Spleen (tissue), 13 donors: ENCODE measurements at places on chromosomes 7 and 10. TPM values are rescaled to one million over a fixed set of nuclear protein-coding genes. Genes with fewer than 3 reads are reported as not detected.

DNA sequence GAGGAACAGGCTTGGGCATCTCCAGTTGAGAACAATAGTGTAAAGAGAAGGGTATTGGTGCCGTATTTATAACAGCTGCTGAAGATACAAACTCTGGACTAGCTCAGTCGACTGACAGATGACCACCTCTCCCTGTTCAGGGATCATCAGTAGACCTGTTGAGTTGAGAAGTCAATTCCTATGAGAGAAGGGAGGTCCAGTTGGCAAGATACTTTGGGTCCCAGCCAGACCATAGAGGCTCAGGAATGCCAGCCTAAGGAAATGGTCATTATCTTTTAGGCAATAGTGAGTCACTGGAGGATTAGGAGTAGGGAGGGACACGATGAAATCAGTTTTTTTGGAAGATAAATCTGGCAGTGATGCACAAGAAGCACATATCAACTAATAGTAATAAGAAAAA is 202.9 kb downstream of the TRIL start:
- no peaks in the 10 kb centered on the region for H3K36me3 ChIP-seq
- H3K27me3 ChIP-seq: no peaks in the 10 kb centered on the region
- no peak overlapping the region for H3K4me3 ChIP-seq
- H3K4me1 ChIP-seq: no peaks in the 10 kb centered on the region

- H3K27me3 ChIP-seq: no peaks in the 10 kb centered on the region
- no peak overlapping the region for H3K27ac ChIP-seq
- H3K4me1 ChIP-seq: no peaks in the 10 kb centered on the region
- DNase-seq: no peak
- H3K36me3 ChIP-seq: peaks cover 10% of the 10 kb centered on the region
- no peak overlapping the region for H3K4me3 ChIP-seq
These were observed 14.3 kb downstream of the BPGM start for GRCh38 chr7:134660961-134661376.

DNA sequence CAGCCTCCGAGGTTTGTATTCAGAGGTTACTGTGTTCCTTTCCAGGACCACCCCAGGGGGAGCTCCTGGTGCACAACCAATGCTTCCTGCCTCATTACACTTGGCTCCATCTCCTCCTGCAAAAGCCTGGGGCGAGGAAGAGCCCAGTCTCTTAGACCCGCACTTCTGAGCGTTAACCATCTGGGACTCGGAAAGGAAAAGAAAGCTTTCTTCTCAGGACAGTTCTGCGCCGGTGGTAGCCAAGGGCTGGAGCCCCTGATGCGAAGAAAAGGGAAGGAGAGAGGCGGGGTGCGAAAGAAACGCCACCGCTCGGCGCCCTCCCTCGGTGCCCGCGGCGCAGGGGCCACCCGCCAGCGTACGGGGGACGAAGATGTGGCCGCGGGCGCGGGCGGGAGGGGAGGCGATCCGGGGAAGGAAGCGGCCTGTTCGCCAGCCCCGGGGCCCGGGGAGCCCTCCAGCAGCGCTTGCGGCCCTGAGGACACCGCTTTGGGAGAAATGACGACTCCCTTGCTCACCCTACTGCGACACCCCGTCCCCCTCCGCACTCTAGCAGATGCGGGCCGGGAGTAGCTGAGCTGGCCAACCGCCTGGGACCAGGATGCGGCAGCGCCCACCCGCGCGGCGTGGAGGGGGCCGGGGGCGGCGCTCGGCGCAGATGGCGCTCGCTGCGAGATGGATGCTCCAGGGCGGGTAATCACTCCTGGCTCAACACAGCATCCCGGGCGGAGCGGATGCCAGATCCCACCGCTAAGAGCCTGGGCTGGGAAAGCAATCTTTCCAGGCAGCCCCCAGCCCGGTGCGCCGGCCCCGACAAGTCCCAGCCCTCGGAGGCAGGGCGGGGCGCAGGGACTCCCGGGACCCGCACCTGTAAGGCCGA is 1.3 kb downstream of the NRCAM start:
- peaks cover 73% of the 10 kb centered on the region for H3K27me3 ChIP-seq
- no peaks in the 10 kb centered on the region for H3K36me3 ChIP-seq
- peak overlapping the region; percentile 65 for H3K4me3 ChIP-seq

The GPR15LG gene
- not detected for total RNA-seq

DNA sequence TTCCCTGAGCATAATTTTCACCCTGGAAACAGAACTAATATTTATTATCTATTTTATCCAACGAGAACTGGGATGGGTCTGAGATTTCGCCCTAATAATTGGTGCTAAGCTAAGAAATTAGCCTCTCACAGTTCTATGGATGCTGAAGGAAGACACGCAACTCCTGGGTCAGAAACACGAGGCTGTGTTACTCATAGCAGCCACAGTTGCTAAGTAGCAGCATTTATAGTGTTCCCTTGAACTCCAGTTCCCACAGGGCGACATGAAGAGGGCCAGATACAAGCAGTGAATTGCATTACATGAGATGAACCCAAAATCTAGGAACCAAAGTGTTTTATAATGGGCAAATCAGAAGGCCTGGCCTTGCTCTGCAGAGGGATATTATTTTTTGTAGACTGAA is 109.8 kb upstream of the AGR3 start:
- no peaks in the 10 kb centered on the region for H3K27me3 ChIP-seq
- no peak overlapping the region for H3K27ac ChIP-seq
- H3K36me3 ChIP-seq: no peaks in the 10 kb centered on the region
- no peaks in the 10 kb centered on the region for H3K4me1 ChIP-seq
- H3K4me3 ChIP-seq: no peak overlapping the region

DNA sequence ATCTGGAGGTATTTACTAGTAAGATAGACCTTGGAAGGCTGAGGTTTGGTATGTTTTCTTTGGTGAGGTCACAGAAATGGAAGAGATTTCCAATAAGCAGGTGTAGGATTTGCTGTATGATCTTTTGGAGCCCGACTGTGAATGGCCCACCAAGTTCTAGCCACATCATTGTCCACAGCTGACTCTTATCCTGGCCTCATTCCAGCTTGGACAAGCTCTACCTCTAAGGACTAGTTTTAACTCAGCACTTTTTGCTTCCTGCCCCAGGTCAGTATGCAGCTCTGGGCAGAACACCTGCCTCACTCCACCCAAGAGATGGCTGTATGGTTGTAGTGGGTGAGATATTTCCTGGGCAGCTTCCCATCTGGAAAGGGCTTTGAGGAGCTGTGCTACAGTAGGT is 6.1 kb upstream of the CPA4 start:
- no peak overlapping the region for H3K27ac ChIP-seq
- DNase-seq: no peak
- H3K4me3 ChIP-seq: no peak overlapping the region
- no peaks in the 10 kb centered on the region for H3K4me1 ChIP-seq
- H3K36me3 ChIP-seq: no peaks in the 10 kb centered on the region

The WNT16 gene
- total RNA-seq: 0.39 TPM

- H3K4me1 ChIP-seq: peaks cover 3% of the 10 kb centered on the region
- H3K36me3 ChIP-seq: no peaks in the 10 kb centered on the region
- H3K27me3 ChIP-seq: no peaks in the 10 kb centered on the region
These were observed 335.8 kb downstream of the FRMD4A start for GRCh38 chr10:13994932-13995331.

- DNase-seq: no peak
- H3K4me3 ChIP-seq: no peak overlapping the region
- H3K4me1 ChIP-seq: no peaks in the 10 kb centered on the region
- no peaks in the 10 kb centered on the region for H3K27me3 ChIP-seq
- no peak overlapping the region for H3K27ac ChIP-seq
These were observed 157.0 kb upstream of the MKLN1 start for GRCh38 chr7:131170440-131171271.

DNA sequence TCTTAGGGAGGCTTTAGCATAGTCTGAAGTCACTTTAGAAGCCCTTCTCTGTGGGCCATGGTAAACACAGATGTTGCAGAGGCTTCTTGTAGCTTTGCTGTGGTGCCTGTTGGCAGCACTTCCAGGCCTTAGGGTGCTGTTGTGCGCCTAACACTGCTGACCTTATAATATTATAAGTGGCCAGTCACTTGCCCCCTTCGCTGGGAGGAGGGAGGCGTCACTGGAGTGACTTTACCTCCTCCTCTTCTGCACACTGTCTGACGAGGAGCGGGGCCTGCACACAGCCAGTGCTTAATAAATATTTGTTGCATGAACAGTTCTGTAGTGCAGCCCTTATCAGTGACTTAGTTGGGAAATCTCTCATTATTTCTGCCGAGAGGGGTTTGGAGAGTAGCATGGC is 63.3 kb downstream of the WDR37 start:
- no peaks in the 10 kb centered on the region for H3K27me3 ChIP-seq
- H3K27ac ChIP-seq: no peak overlapping the region
- peaks cover 8% of the 10 kb centered on the region for H3K4me1 ChIP-seq
- H3K4me3 ChIP-seq: no peak overlapping the region
- no peak for DNase-seq

- peak; percentile 71 for DNase-seq
- H3K4me1 ChIP-seq: peaks cover 35% of the 10 kb centered on the region
- H3K36me3 ChIP-seq: no peaks in the 10 kb centered on the region
- H3K27ac ChIP-seq: no peak overlapping the region
- H3K27me3 ChIP-seq: peaks cover 99% of the 10 kb centered on the region
These were observed 1.0 kb downstream of the EBF3 start for GRCh38 chr10:129962872-129963640.

GRCh38 chr7:3280946-3281656 is 20.0 kb upstream of the SDK1 start:
- no peaks in the 10 kb centered on the region for H3K4me1 ChIP-seq
- H3K27ac ChIP-seq: no peak overlapping the region
- no peak for DNase-seq
- no peaks in the 10 kb centered on the region for H3K36me3 ChIP-seq
- no peaks in the 10 kb centered on the region for H3K27me3 ChIP-seq

DNA sequence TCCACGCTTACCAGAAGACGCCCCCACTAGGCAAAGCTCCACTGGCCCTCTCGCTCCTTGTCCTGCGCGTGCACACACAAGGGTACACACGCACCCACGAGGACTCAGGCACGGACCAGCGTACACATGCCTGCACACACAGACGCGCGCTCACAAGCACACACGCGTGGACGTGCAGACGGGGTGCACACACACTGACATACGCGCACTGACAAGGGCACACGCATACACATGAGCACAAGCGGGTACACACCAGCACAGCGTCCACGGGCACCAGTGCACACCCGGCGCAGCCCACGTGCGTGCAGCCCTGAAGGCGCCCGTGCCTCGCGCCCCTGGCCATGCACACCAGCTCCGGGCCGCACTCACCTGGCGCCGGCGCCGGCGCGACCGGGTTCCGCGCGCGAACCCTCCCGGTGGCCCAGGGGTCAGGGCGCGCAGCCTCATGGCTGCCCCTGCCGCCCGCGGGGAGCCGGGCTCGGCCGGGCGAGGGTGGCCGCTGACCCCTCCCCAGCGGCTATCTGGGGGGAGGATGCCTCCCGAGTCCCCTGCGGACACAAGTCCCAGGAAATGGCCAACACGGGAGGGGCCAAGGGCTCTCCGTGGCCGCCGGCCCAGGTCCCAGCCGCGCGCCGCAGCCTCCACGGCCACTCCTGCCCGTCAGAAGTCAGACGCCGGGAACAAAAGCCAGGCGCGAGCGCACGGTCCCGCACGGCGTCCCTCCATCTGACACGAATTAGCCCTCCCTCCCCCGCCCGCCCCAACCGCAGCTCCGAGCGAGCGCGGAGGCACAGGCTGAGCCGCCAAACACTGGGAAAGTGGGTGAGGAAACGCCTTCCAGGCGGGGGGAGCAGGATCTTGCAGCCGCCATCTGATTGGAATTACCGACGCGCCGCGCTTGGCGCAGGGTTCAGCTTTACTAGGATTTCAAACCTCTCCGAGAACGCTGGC is 45.0 kb downstream of the TNS3 start:
- peak; percentile 74 for DNase-seq
- H3K36me3 ChIP-seq: no peaks in the 10 kb centered on the region
- peak overlapping the region; percentile 37 for H3K4me3 ChIP-seq
- peak overlapping the region; percentile 57 for H3K27ac ChIP-seq
- H3K27me3 ChIP-seq: no peaks in the 10 kb centered on the region
- H3K4me1 ChIP-seq: peaks cover 37% of the 10 kb centered on the region

GRCh38 chr7:19020062-19020461 is 97.4 kb downstream of the TWIST1 start:
- H3K36me3 ChIP-seq: no peaks in the 10 kb centered on the region
- H3K27ac ChIP-seq: no peak overlapping the region
- H3K27me3 ChIP-seq: no peaks in the 10 kb centered on the region
- no peak overlapping the region for H3K4me3 ChIP-seq

DNA sequence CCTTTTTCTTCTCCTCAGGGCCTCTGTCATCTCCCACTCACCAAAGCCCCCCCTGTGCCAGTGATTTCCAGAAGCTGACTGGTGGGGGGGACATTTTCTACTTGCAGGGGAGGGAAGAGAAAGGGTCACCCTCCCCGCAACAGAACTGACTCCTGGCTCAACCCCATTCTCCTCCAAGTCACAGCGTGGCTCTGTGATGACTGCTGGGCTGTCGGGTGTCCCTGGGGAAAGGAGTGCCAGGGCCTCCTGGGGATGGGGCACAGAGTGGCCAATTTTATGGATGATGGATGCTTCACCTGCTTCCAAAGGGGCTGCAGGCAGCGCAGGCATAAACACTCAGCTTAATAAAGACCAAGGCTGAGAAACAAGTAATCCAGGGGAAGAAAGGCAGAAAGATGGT is 523.0 kb downstream of the PTPRN2 start:
- H3K36me3 ChIP-seq: no peaks in the 10 kb centered on the region
- peak; percentile 55 for DNase-seq
- no peak overlapping the region for H3K4me3 ChIP-seq

DNA sequence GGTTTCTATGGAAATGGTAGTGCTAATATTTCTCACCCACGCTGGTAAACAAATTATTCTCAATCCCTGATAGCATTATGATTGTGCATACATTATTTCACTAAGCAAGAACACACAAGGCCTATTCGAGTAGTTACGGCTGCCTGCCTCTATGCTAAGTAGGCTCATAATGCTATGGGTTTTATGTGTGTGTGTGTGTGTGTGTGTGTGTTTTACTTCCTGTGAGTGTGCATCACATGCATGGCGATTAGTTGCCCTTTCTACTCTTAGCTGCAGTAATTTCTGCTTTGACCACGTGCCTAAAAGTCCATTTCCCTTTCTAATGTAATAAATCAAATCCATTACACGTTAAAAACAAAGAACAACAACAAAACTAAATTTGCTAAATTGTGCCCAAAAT is 117.0 kb downstream of the CHCHD3 start:
- no peaks in the 10 kb centered on the region for H3K36me3 ChIP-seq
- H3K4me3 ChIP-seq: no peak overlapping the region
- H3K4me1 ChIP-seq: peaks cover 15% of the 10 kb centered on the region
- DNase-seq: no peak

DNA sequence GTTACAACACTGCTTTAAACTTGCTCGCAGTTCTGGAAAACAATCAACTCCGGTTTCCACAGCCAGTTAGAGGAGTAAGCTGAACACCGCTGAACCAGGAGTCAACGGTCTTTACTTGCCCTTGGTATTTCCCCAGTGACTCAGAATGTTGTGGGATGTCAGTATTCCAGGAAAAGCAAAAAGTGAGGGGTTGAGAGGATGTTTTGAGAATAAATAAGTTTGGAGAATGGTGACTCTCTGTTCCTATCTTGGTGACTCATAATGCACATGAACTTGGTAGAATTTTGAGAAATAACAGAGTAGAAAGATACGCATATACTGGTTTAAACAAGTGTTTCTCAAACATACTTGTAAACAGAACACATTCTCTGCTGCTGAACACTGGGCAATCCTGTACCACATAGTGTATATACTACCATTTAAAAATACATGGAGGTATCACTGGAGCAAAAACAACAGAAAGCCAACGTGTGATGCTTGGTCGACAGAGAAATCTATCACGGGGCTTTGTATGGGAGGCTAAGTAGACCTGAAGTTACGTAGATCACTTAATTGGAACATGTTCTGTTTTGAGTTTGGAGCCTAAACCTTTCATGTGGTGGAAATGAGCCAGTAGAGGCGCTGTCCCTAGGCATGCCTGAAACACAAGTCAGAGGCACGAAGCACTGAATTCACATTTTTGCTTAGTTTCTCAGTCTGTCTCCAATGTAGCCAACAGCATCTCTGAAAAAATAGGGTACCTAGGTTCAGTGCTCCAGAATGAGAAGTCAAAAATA is 534.3 kb downstream of the PARD3 start:
- DNase-seq: no peak
- no peaks in the 10 kb centered on the region for H3K27me3 ChIP-seq
- no peak overlapping the region for H3K27ac ChIP-seq
- no peaks in the 10 kb centered on the region for H3K4me1 ChIP-seq
- no peaks in the 10 kb centered on the region for H3K36me3 ChIP-seq
